ENCODE measurements at places on chromosomes 1 and 21. TPM values are rescaled to one million over a fixed set of nuclear protein-coding genes. Genes with fewer than 3 reads are reported as not detected.

- H3K27me3 ChIP-seq = no peaks in the 10 kb centered on the region
- peaks cover 26% of the 10 kb centered on the region for H3K36me3 ChIP-seq
- peak; percentile 61 for DNase-seq
- peak overlapping the region; percentile 92 for H3K4me3 ChIP-seq
- H3K27ac ChIP-seq = peak overlapping the region; percentile 93
- H3K4me1 ChIP-seq = peaks cover 77% of the 10 kb centered on the region
Observed at GRCh38 chr1:89633248-89633799, 404 bp downstream of the LRRC8C start.

DNA sequence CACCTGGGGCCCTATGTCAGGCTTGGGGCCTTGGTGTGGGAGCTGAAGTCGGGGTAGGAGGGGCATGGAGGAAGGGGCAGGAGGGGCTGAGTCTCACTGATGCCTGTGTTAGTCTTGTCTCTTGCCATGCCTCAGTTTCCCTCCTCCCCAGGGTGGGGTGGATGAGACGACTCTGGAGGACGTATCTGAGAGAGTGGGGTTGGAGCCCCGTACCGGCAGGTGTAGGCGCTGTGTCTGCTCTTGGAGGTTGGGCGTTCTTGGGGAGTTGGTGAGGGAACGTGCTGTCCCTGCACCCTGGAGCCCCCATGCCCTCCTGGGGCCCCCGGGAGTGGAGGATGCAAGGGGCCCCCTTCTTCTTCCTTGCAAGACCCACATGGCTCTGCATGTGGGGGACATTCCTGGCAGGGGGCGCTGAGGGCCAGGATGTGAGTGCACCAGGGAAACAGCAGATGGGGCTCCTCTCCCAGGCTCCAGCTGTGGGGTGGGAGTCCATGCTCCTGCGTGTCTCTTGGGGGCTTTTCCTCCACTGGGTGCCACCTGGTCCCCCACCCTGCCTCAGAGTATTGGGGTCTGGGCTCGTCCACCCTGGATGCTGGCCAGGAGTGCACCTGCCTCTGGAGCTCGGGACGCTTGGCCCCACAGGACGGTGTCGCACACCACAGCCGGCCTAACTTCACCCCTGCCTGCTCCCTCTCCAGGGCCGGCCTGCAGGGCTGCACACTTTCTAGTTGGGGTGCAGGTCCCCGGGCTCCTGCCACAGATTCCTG lies 1.4 kb upstream of the TNFRSF14 start:
- peaks cover 18% of the 10 kb centered on the region for H3K4me1 ChIP-seq
- no peaks in the 10 kb centered on the region for H3K27me3 ChIP-seq
- H3K4me3 ChIP-seq = peak overlapping the region; percentile 88
- DNase-seq = peak; percentile 41
- H3K36me3 ChIP-seq = peaks cover 14% of the 10 kb centered on the region

DNA sequence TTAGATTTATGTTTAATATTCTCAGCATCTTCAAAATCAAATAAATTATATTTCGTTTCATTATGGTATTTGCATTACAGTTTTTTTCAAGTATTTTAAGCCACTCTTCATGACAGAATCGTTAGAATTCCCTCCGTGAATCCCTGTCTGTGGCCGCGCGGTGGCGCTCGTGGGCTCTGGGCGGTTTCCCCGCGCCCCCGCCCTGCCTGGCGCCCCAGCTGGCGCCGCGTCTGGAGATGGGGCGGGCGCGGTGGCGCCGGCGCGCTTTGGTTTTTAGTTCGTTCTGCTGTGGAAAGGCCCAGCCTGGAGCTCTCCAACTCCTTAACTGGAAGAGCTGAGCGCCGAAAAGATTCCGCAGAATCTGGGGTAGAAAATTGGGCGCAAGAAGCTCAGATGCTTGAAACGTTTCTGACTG lies 25.7 kb downstream of the PRMT2 start:
- no peak overlapping the region for H3K4me3 ChIP-seq
- DNase-seq = peak; percentile 16
- peaks cover 4% of the 10 kb centered on the region for H3K4me1 ChIP-seq
- no peak overlapping the region for H3K27ac ChIP-seq

DNA sequence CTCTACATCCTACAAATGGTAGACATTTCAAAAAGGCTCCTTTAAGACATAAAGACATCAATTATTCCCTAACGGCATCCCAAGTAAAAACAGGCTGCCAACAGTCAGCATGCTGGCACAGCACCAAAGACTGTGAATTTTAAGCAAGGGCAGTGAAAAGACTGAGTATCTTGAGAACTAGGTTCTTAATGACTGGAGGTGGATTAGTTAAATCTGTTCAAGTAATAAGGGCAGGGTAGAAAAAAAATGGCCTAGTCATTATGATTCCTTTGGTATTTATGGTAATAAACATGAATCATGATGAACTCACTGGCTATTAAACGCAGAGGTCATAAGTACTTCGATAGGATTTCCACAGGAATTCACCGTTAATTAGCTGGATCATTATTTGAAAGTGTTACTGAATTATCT lies 75.2 kb downstream of the KIFAP3 start:
- DNase-seq = no peak
- H3K4me3 ChIP-seq = no peak overlapping the region
- no peaks in the 10 kb centered on the region for H3K36me3 ChIP-seq
- H3K27ac ChIP-seq = no peak overlapping the region
- H3K4me1 ChIP-seq = no peaks in the 10 kb centered on the region

DNA sequence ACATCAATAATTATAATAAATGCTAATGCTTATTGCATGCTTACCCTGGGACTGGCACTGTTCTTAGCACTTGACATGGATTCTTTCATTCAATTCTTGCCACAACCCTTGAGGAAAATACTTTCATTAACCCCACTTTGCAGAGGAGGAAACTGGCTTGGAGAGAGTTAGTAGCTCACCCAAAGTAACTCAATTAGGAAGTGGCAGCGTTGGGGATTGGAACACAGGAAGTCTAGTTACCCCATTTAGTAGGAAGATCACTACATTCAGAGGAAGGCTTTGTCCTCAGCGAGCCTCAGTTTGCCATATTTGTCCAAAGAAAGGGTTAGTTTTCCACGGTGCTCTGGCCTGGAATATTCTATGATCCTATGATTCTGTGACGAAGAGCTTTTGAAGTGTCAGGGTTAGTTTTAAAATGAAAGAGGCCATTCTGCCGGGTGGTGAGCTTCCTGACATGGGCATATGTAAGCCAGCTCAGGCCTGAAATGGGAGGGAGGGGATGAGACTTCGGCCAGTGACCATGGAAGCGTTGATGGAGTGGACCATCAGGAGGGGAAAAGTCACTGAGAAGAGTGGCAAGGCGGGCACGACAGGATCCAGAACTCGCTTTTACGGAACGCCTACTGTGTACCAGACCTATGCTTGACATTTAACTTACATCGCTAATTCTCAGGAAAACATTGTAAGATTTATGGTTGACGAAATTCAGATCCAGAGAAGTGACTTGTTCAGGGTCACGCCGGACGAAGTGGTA lies 28.2 kb upstream of the EPB41 start:
- no peak for DNase-seq
- H3K36me3 ChIP-seq = no peaks in the 10 kb centered on the region
- peak overlapping the region; percentile 88 for H3K4me3 ChIP-seq
- H3K27me3 ChIP-seq = no peaks in the 10 kb centered on the region
- H3K27ac ChIP-seq = peak overlapping the region; percentile 93

DNA sequence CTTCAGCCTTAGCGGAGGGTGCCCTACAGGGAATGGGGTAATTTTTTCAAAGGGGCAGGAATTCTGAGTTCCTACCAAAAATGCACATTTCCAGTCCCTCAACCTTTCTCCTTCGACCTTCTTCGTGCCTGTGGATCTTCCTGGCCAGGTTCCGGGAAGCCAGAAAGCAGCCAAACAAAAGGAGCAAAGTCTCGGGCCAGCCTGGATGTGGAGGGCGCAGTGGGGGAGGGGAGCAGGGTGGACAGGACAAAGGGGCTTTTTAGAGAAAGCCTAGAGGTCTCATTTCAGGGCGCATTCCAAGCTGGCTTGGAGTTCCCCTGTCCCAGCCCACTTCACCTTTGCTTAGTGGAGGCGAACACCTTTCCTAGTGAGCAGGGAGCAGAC lies 2.9 kb upstream of the INAVA start:
- H3K27ac ChIP-seq = no peak overlapping the region
- H3K4me3 ChIP-seq = no peak overlapping the region
- H3K27me3 ChIP-seq = peaks cover 53% of the 10 kb centered on the region
- no peak for DNase-seq
- H3K36me3 ChIP-seq = no peaks in the 10 kb centered on the region

- H3K4me3 ChIP-seq = no peak overlapping the region
- no peak for DNase-seq
- H3K4me1 ChIP-seq = no peaks in the 10 kb centered on the region
- peaks cover 8% of the 10 kb centered on the region for H3K27me3 ChIP-seq
- no peak overlapping the region for H3K27ac ChIP-seq
- no peaks in the 10 kb centered on the region for H3K36me3 ChIP-seq
Observed at GRCh38 chr1:114103992-114104391, 49.7 kb downstream of the SYT6 start.

The COL6A1 gene
- total RNA-seq = 0.42 TPM

The ERG gene
- total RNA-seq = not detected

The ELK4 gene
- 81.1 TPM for total RNA-seq

The FCGR3A gene
- not detected for total RNA-seq

The CFHR2 gene
- not detected for total RNA-seq
